ENCODE measurements at places on chromosomes 3 and 15.
A peak's percentile ranks its signal among the peaks of the same experiment; 100 is the strongest.

DNA sequence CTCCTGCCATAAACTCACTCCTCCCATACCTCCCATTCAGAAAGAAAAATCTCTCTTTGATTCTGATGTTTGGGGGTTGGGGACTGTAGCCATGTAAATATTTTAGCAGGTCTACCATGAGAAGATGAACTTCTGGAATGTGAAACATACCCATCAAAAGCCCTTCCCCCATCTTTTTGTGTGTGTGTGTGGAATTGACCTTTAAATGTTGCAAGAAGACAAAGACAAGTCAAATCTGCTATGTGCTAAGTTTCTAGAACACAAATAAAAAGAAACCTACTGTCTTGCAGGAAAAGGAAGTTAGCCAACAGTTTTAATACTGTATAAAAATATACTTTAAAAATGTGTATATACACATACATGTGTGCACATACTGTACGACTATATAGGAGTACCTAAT lies 29.7 kb upstream of the USP50 start:
- peaks cover 35% of the 10 kb centered on the region for H3K36me3 ChIP-seq
- no peak for DNase-seq
- no peaks in the 10 kb centered on the region for H3K4me1 ChIP-seq

DNA sequence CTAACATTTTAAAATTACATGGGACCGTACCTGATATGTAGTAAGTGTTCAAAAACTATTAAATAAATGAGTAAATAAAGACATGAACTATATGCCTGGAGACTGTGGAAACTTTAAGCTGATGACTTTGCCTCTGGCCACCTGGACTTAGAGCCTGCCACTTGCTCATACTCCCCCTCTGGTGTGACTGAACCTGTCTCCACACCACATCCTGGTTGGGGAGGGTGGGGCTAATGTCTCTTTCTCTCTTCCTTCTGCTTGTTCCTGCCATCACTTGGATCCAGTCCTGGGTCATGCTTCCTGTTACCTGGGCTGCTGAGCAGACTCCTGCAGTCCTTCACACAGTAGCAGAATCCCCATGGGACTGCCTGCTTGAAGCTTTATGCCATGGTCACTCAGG lies 8.2 kb upstream of the TMEM158 start:
- DNase-seq = peak; percentile 47
- H3K4me1 ChIP-seq = peaks cover 5% of the 10 kb centered on the region

GRCh38 chr15:62071711-62072308 lies 5.0 kb downstream of the C2CD4A start:
- no peak for DNase-seq
- no peak overlapping the region for H3K4me3 ChIP-seq
- H3K36me3 ChIP-seq = no peaks in the 10 kb centered on the region
- H3K4me1 ChIP-seq = peaks cover 14% of the 10 kb centered on the region
- H3K27ac ChIP-seq = no peak overlapping the region

GRCh38 chr15:44710236-44711095 lies 657 bp downstream of the PATL2 start:
- H3K27ac ChIP-seq = peak overlapping the region; percentile 100
- peak overlapping the region; percentile 95 for H3K4me3 ChIP-seq
- H3K4me1 ChIP-seq = peaks cover 31% of the 10 kb centered on the region
- H3K27me3 ChIP-seq = no peaks in the 10 kb centered on the region
- peak; percentile 76 for DNase-seq
- H3K36me3 ChIP-seq = peaks cover 65% of the 10 kb centered on the region

DNA sequence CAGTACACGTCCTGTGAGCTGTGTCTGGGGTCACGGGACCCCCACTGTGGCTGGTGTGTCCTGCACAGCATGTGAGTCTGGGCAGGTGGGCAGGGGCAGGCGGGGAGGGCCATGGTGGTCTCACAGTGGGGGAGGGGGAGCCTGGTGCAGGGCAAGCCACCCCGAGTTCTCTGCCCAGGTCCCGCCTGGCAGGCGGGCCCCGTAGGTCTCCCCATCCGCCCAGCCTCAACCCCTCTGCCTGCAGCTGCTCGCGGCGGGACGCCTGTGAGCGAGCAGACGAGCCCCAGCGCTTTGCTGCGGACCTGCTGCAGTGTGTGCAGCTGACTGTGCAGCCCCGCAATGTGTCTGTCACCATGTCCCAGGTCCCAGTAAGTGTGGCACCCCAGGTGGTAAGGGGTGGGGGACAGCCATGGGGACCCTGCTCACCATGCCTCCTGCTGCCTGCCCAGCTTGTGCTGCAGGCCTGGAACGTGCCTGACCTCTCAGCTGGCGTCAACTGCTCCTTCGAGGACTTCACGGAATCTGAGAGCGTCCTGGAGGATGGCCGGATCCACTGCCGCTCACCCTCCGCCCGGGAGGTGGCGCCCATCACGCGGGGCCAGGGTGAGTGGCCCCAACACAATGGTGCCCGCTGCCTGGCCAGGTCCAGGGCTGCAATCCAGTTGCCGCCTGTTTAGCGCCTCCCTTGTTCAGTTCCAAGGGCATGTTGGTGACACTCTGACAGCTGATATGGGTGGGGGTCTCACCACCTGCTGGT lies 21.9 kb downstream of the PLXNA1 start:
- no peak for DNase-seq
- no peak overlapping the region for H3K4me3 ChIP-seq
- H3K27ac ChIP-seq = no peak overlapping the region
- no peaks in the 10 kb centered on the region for H3K27me3 ChIP-seq
- H3K36me3 ChIP-seq = no peaks in the 10 kb centered on the region
- no peaks in the 10 kb centered on the region for H3K4me1 ChIP-seq

- peaks cover 2% of the 10 kb centered on the region for H3K27me3 ChIP-seq
- no peak overlapping the region for H3K4me3 ChIP-seq
- H3K4me1 ChIP-seq = peaks cover 20% of the 10 kb centered on the region
- H3K36me3 ChIP-seq = peaks cover 1% of the 10 kb centered on the region
- no peak overlapping the region for H3K27ac ChIP-seq
These were observed 44.9 kb upstream of the LRRFIP2 start for GRCh38 chr3:37219266-37219665.

All from activated CD8-positive, alpha-beta memory T cell treated with anti-CD3 and anti-CD28 coated beads, Interleukin-2, amount 10 ng/mL, durations not matched to agents 7 days and 5 days (primary cell).